ENCODE measurements at places on chromosomes 5 and 9.

DNA sequence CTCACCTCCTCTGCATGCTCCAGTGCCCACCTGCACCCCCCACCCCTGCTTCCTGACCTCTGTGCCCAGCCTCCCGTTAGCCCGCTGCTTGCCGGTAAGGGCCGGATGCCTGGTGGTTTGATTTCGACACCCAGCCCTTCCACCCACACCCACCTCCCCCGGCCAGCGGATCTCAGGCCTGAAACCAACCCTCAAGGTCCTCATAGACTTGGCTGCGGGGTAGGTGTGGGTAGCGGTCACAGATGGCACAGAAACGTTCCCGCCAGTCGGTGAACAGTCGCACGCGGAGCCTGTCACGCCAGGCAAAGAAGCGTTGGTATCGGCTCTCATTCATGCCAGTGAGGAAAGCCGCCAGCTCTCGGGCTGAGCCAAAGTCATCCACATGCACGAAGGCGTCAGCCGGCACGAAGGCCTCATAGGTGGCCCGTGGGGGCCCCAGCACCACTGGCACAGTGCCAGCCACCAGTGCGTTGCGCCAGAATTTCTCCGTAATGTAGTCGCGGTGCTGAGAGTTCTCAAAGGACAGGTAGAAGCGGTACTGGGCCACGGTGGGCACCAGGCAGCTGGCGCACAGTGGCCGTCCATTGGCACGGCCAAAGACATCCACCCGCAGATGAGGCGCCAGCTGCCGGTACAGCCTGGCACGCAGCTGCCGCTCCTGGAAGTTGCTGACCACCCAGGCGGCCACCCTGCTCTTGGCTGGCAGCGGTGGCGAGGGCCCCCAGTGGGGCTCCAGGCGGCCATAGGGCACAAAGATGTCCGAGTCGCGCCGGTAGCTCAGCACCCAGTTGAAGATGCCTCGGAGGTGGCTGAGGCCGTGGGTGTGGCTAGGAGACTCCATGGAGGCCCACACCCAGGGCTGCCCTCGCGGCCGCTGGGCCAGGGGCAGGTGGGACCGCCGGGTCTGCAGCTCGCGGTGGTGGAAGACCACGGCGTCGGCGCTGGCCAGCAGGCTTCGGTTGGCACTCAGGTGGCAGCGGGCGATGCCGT, 1.1 kb downstream of the FUT7 start:
- DNase-seq = no peak

GRCh38 chr5:89967771-89968444, 441.6 kb downstream of the CETN3 start:
- DNase-seq = no peak

DNA sequence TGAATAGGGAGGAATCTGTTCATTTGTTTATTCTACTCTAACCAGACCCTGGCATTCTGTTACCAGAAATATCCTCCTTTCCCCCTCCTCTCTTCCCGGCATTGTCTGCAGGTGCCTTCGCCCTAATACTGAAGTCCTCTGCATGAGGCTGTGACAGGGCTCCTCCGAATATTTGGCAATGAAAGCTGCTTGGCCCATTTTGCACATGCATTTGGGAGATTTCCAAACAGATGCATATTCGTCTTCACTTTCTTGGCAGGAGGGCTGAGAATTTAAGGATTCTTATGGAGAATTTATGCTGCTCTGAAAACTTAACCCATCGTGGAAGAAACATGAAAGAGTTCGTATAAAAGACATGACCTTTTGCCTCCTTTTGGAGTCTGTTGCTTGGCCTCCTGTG, 484.0 kb downstream of the ZNF608 start:
- DNase-seq = no peak

DNA sequence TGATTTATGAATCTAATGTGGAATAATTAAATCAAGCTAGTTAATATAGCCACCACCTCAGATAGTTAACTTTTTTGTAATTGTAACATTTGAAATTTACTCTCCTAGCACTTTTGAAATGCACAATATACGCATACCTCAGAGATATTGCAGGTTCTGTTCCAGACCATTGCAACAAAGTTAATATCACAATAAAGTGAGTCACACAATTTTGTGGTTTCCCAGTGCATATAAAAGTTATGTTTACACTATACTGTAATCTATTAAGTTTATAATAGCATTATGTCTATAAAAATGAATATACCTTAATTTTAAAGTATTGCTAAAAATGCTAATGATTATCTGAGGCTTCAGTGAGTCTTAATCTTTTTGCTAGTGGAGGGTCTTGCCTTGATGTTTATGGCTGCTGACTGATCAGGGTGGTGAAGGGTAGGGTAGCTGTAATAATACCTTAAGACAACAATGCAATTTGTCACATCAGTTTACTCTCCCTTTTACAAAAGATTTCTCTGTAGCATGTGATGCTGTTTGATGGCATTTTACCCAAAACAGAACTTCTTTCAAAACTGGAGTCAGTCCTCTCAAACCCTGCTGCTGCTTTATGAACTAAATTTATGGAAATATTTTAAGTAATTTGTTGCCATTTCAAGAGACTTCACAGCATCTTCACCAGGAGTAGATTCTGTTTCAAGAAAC, 235.1 kb upstream of the ADAMTSL1 start:
- DNase-seq = no peak

- DNase-seq = no peak
Observed at GRCh38 chr5:79590396-79590999, 21.7 kb upstream of the TENT2 start.

DNA sequence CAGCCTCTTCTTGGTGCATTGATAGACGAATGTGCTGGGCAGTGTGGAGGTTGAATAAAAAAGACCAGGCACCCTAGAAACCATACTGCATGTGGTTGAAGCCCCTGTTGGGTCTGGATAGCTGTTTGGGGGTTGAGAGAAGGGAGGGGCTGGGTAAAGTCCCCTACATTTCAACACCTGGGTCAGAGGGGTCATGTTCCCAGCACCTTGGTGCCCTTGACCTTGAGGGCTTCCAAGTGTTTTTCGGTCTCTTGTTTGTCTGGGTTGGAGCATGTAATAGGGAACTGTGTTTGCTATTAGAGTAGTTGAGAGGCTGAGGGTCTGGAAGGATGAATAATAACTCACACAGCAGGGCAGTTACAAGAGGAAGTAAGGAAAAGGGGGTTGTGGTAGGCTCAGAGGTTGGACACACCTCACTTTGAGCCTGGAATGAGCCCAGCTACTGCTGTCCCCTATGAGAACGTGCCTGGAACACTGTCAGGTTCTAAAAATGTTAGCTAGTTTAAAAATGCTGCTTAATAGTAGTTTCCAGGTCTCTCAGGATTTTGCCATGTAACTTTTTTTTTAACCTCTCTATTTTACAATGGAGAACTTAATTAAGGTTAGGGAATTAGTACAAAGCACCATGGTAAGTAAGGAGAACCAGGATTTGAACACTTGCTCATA, 155.2 kb upstream of the SPRY4 start:
- no peak for DNase-seq

DNA sequence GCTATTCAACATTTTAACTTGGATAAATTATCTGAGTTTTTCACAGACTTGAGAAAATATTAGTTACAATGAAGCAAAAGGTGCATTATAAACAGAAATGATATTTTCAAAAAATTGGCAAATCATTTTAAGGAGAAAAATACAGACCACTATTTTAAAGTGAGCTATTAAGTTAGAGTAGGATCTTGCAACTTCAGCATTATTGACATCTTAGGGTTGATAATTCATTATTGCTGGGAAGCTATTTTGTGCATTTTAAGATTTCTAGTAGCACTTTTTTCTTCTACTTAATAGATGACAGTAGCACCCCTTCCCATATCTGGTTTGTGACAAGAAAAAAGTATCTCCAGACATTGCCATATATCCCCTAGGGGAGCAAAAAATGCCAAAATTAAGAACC, 774.1 kb downstream of the CDH12 start:
- DNase-seq = no peak

DNA sequence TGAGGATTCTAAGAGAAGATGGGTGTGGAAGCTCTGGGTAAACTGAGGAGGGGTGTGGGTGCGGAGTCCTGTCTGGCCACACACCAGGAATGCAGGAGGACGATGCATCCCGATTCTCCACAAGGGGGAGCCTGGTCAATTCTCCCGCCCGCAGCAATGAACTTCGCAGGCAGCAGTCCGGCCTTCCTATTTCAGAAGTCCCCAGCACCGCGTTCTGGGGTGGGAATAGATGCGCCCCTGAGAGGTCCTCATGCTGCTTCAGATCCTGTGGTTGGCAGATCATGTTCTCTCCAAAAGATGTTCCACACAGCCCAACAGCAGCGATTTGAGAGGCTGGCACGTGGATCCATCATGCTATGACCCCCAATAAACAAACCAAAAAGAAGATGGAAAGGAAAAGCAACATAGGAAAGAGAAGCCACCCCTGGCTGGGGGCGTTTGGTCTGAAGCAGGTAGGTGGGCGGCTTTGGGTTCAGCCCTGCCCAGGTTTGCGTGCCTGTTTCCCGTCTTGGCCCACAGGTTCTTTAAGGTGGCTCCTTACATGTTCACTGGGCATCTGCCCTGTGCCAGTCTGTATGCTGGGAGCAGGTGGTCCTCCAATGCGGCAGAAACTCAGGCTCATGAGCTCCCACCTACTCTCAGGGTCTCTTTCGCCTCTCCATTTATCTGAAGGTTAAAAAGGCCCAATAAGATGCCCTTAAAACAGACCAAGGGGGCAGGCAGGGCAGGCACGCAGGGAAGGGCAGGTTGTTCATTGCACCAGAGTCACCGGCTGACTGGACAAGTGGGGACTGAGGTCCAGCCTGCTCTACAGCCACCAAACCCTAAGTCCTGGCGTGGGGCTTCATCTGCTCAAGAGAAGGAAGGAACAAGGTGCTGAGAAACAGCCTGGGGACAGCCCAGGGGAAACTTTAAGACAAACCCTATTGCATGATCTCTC, 171.6 kb downstream of the PAX5 start:
- DNase-seq = peak; percentile 7

DNA sequence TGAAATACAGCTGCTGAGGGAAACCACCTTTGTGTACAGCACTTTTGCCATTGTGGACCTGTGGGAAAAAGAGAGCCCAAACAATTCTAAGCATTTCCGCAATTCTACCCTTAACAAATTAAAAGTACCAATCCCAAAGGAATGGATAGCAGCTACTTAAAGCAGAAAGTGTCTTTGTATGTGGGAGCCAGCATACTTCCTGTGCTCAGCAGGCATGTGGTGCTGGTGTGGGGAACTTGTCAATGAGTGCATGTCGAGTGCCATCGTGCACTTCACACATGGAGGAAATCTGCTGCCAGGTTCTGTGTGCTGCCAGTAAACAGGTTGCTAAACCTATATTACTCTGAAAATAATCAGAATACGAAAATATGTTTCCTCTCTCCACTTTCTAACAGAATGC, 399.0 kb downstream of the LRRC70 start:
- DNase-seq = no peak

DNA sequence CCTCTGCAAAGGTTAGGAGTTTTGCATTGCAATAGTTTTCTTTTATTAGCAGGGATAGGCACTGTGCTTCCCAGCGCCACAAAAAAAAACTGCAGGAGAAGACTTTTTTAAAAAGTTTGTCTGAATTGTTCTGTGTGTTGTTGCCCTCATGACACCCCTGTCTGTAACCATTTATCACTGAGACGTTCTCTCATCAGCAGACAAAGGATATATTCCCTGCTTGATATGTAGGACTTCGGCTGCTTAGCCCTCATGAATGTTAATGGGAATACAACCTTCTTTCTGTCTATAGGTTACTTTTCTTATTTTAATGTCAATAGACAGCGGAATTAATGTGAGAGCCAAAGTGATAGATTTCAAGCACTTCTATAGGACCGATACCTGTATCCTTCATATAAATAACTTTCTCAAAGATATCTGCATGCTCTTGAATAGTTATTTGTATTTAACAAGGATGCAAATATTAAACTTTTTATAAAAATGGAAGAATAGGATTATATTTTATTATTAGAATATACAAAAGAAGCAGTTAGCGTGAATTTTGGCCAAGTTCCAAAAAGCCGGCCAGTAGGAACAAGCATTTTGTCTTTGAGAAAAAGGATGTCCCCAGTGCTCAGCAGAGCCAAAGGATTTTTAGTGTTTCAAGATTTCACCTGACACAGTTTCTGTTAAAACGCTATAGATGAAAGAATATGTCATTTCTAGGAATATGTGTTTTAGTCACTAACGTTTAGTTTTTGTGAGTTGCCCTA, 1.5 kb upstream of the LYSMD3 start:
- no peak for DNase-seq

- no peak for DNase-seq
Observed at GRCh38 chr5:81908771-81909170, 63.1 kb upstream of the ATG10 start.

All from NCI-H524 (cell line).